Muscle of leg (tissue), 16 donors: ENCODE measurements at places on chromosomes 11 and 22. TPM values are rescaled to one million over a fixed set of nuclear protein-coding genes. Genes with fewer than 3 reads are reported as not detected.

The KIAA1671 gene
- polyA plus RNA-seq: 26.8 TPM

The ZNRF3 gene
- polyA plus RNA-seq: 8.7 TPM

The SPI1 gene
- polyA plus RNA-seq: 6.2 TPM

The PHLDB1 gene
- 94.5 TPM for polyA plus RNA-seq

The TYR gene
- polyA plus RNA-seq: 0.08 TPM

The MEI1 gene
- polyA plus RNA-seq: 1.6 TPM

The SHISAL1 gene
- polyA plus RNA-seq: 10.6 TPM

The MYBPC3 gene
- polyA plus RNA-seq: 0.80 TPM

The CCDC34 gene
- 29.6 TPM for polyA plus RNA-seq
